ENCODE measurements at places on chromosomes 11 and 22. TPM values are rescaled to one million over a fixed set of nuclear protein-coding genes. Genes with fewer than 3 reads are reported as not detected.

Gene BSX
- not detected for total RNA-seq

Gene TBCEL
- total RNA-seq = 38.3 TPM

Gene KRTAP5-2
- not detected for total RNA-seq

Gene DUSP8
- total RNA-seq = not detected

Gene CNTF
- total RNA-seq = 0.82 TPM

Gene C11orf16
- not detected for total RNA-seq

Gene SLC1A2
- 23.6 TPM for total RNA-seq

Gene CNTN5
- total RNA-seq = 0.90 TPM

- DNase-seq = no peak
These were observed 70.0 kb downstream of the NARS2 start for GRCh38 chr11:78504708-78505107.

DNA sequence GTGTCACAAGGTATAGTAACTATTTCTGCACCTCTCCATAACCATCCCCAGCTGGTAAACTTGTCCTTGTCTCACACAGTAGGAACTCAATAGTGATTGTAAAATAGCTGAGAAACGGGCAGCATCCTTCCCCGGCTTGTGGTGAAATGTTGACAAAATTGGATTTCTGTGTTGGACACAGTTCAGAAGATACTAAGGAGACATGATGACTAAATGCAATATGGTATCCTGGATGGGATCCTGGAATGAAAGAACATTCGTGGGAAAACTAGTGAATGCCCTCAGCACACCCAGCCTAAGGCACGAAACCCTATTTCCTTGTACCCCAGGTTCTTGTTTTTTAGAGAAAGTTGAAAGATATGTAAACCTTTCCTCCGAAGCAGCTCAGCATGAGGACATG is 18.8 kb upstream of the OPCML start:
- DNase-seq = no peak

GRCh38 chr22:16961477-16962186 is 46.4 kb downstream of the GAB4 start:
- no peak for DNase-seq

- no peak for DNase-seq
These were observed 45.3 kb downstream of the PC start for GRCh38 chr11:66912911-66913310.

- no peak for DNase-seq
These were observed 4.2 kb upstream of the CTR9 start for GRCh38 chr11:10746871-10747270.

- DNase-seq = no peak
These were observed 30.7 kb downstream of the LINC01488 start for GRCh38 chr11:69512136-69512535.

DNA sequence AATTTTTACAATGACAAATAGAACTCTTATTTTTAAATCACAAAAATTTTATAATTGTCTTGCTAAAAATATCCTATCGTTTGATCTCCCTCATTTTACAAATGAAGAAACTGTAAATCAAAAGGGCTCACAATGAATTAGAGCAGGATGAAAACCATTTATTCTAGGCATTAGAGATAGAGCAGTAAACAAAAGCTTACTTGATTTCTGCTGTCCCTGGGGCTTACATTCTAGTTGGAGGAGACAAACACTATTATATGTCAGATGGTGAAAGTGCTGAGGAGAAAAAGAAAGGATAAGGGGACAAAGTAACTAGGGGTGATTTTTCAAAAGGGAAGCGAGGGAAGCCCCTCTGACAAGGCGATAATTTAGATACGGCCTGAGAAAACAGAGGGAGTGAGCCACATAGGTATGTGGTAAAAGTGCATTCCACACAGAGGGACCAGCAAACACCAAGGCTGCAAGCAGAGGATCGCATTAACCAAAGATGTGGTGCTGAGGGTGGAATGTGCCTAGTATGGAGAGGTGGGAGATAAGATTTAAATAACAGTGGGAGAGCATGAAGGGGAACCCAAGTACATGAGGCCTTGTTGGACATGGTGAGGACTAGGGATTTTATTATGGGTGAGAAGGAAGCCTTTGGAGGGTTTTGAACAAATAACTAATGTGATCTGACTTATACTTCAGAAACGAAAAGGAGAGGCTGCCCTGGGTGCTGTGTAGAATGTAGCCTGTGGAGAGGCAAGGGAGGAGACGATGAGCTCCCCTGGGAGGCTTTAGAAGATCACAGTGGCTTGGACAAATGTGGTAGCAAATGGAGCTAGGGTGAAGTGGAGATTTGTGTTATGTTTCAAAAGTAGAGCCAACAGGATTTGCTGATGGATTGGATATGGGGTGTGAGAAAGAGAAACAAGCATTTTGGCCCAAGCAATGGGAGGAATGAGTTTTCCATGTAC is 62.1 kb downstream of the PDHX start:
- no peak for DNase-seq

- DNase-seq = peak; percentile 15
These were observed at the start of gene PHF21B for GRCh38 chr22:45009606-45010531. Gene PHF21B, minus strand, starts transcription at chr22:45010005. Its CDS starts 456 bp downstream, at chr22:45009549.

DNA sequence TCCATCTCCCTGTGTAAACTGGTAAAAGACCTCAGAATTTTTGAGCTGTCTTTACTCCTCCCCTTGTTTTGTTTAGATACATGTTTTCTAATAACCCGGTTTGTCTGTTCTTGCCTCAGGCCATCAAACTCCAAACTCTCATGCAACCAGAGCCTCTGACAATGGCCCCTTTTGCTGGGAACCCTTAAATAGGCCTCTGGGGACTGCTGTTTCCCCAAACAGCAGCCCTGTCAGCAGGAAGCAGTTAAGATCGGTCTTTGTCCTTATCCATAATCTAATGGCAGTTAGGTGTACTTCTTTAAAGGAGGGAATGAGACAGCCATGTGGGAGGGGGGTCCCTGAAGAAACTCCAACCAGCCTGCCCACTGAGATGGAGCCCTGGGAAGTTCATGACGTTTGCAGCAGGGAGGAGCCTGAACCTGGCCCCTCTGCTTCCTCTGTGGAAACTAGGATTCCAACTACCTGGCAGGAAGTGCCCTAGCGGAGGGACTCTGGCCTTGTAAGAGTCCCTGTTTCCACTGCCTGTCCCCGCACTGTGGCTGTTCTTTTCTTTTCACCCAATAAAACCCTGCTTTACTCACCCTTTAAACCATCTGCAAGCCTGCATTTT is 1354.4 kb downstream of the LRRC4C start:
- no peak for DNase-seq

DNA sequence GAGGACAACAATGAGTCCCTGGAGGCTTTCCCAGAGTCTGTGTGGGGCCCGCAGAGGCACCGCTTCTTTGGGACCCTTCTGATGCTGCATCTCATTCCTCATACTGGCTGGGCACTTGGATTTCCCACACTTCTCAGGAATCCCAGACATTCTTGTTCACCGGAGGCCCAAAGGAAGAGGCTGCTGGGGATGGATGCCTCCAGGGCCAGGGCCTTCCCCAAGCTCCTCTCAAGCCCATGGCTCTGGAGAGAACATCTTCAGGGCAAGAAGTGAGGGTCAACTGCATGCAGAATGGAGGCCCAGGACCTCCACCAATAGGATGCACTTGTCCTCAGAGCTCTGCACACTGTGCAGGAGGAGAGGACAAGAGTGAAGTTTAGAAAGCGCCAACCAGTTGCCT is 34.6 kb downstream of the DKK3 start:
- no peak for DNase-seq

DNA sequence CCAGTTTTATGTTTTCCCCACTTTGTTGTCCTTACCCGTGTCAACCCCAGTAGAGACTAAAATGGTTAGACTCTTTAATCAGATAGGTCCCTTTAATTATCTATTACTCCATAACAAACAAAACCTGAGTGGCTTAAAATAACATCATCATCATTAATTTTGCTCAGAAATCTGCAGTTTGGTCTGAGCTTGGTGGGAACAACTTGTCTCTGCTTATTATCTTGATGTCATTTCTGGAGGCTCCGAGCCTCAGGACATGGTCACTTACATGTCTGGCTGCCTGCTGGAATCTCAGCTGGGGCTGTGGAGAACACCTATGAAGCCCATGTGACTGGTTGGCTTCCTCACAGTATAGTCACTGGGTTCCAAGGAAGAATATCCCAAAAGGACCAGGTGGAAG is 26.7 kb downstream of the UVRAG start:
- DNase-seq = no peak

DNA sequence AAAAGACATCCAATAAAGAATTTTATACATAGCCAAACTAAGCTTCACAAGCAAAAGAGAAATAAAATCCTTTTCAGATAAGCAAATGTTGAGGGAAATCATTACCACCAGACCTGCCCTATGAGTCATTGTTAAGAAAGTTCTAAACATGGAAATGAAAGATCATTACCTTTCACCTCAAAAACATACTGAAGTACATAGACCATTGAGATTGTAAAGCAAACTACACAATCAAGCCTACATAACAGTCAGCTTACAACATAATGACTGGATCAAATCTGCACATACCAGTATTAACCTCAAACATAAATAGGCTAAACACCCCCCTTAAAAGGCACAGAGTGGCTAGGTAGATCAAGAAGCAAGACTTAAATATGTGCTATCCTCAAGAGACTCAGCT is 501.0 kb upstream of the LUZP2 start:
- no peak for DNase-seq

DNA sequence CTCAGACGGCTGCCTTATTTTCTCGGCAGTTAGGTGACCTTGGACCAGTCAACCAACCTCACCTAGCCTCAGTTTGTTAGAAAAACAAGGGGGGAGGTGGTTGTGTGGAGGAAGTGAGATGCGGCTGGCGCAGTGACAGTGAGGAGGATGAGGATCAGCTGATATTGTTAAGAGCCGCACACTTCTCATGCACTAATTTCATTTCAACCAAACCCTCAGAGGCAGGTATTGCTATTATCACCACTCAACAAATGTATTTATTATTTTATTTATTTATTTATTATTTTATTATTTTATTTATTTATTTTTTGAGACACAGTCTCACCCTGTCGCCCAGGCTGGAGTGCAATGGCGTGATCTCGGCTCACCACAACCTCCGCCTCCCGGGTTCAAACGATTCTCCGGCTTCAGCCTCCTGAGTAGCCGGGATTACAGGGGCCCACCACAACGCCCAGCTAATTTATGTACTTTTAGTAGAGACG is 2.1 kb downstream of the LGALS1 start:
- DNase-seq = no peak

DNA sequence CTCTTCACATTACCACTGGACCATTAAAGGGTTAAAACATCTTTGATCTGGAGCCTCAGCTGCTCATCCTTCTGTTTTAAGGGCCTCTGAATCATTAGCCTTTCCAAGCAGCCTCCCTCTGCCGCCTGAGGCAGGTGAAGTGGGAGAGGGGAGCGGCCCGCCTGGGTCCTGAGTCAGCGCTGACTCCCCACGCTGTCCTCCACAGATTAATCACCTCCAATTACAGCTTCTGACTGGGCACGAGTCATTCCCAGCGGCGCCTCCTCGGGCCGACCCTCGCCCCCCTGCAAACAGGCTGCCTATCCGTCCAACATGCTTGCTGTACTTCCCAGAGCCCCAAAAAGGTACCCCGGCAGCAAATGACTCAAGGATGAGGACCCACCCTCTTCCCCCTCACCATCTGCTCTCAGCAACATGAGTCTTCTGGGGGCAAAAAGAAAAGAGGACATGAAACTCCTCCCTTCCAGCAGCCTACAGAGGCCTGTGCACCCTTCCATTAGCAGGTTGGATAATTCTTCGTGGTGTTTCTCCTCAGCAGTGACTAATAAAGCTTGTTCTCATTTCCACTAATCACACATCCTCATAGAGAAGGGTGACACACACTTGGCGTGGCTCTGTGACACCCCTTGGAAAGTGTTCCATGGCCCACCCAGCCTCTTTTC is 44.3 kb upstream of the JAM3 start:
- no peak for DNase-seq

- peak; percentile 84 for DNase-seq
These were observed 84.2 kb downstream of the FBXO7 start for GRCh38 chr22:32558681-32559355.

GRCh38 chr11:61897387-61898246 is 6.3 kb upstream of the FADS3 start:
- DNase-seq = peak; percentile 67

- no peak for DNase-seq
These were observed 8.0 kb downstream of the MPZL3 start for GRCh38 chr11:118243993-118244762.

DNA sequence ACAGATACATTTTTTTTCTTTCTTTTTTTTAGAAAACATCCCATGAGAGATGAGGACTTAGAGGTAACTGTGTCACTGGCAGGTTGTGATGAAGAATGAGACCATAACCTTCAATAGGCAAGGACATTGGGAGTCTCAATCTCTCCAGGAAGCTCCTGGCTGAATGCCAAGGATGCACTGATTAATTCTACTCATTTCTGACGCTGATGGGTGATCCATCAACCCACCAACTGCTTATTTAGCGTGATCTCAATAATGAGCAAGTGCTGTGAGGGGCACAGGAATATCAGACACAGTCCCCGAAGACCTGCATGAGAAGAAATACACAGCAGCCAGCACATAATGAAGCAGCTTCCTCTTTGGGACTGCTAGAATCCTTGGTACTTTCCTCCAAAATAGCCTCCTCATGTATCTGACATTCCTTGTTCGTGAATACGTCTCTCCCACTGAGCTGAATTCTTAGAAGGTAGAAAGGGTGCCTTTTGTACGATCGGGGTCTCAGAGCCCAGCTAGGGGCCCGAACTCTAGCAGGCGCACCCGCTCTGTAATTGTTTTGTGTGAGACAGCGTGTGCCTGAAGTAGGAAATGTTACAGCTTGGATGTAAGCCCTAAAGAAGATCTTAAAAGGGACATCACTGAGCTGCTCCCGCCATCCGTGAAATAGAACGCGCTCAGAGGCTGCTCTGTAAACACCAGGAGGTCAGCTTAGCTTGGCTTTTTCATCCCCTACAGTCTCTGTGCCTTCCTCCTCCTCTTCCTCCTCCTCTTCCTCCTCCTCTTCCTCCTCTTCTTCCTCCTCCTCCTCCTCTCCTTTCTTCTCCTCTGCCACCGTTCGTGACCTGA is 7.2 kb downstream of the CLMP start:
- peak; percentile 78 for DNase-seq

DNA sequence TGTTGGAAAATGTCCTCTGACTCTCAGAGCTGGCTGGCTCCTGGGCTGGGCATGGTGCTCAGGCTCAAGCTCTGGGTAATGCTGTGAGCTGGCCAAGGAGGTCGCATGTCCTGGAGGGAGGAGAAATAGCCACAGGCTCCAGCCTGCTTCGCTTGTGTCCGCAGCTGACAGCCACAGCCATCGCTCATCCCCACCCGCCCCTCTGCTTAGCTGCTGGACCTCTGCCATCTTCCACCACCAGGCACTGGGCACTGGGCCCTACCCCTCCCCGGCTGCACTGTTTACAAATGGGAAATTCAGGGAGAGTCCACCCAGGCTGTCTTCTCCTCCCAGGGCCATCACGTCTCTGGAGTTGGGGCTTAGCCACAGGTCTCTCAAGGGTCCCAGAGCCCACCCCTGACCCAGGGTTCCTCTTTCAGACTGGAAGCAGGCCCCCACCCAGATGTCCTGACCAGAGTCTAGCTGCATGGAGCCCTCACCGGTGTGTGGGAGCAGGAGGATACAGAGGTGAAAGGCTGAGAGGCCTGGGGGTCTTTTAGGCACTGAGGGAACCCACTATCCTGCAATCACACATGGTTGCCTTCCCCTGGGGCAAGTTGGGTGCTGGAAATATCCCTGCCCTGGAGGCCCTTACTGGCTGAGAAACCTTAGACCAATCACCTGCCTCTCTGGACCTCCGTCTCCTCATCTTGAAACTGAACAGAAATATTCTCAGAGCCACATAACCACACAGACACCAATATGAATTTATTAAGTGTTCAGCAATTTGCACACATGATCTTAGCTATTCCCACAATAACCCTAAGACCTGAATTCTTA is 62.7 kb downstream of the CD82 start:
- peak; percentile 34 for DNase-seq

Measured in fibroblast of the aortic adventitia (primary cell).